Germinal center (tissue), 1 donor: ENCODE measurements at places on chromosomes 11 and 22.

- DNase-seq, result no peak
These were observed 7.1 kb upstream of the PDGFB start for GRCh38 chr22:39251762-39252460.

GRCh38 chr11:78359921-78360320 lies 57.7 kb downstream of the GAB2 start:
- no peak for DNase-seq

DNA sequence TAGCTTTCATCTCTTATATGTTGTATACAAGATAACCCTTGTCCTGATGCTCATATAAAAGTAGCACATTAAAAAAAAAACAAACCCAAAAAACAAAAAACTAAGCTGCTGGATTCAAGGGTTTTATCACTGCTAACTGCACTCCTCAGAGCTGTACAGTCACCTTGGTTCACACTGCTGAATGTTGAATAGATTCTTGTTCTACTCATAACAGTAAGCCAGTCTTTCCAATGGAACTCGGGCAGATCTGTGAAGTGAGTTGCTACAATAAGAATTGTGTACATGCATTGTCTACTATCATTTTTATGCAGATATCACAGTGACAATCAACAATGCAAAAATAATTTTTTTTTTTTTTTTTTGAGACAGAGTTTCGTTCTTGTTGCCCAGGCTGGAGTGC lies 4.7 kb downstream of the HARBI1 start:
- no peak for DNase-seq

DNA sequence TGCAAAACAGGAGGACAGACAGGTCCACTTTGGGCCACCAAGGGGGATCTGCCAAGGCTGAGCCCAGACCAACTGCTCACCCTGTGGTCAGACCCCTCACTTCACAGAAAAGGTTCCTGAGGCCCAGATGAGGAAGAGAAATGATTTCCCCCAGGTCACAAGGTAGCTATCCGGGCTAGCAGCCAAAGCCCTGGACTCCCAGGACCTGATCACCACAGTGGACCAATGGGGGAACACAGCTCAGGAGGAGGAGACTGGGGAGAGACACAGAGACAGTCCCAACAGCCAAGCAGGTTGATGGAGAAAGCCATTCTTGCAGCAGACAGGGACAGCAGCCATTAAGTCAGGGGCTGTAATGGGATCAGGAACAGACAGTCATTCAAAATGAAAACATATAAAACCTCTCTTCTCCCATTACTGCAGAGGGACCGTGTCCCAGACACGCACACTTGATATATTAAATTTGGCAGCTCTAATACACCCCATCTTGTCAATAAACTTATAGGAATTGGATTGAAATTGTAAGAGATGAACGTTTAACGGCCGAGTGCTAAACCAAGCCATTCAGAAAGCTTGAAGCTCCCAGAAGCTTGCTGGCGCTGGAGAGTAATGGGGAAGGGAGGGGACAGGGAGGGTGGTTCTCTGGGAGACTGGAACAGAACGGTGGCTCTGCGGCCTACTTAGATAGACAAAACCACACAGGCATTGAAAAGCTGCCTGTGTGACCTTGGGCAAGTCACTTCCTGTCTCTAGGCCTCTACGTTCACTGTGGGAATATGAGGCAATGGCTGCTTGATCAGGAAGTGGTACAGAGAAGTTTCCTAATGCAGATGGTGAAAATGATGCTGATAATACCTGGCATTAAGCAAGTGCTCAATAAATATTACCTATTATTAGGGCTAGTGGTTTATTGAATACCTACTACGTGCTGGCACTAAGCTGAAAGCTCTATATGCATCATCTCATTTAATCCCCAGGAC lies 16.0 kb downstream of the ZMAT5 start:
- DNase-seq, result no peak

DNA sequence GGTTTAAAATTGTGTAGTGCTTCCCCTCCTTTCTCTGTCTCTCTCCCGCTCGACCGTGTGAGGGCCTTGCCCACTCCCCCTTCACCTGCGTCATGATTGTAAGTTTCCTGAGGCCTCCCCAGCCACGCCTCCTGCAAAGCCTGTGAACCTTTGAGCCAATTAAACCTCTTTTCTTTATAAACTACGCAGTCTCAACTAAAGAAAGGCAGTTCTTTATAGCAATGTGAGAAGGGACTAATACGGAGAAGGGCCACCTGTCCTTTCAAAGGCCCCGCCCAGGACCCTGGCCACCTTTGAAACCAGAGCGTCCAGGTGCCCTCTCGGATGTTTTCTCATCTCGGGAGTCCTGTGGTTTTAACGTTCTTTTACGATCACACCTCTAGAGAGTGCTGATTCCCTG lies 741.5 kb downstream of the BRD1 start:
- DNase-seq, result no peak

GRCh38 chr11:72896431-72896830 lies 82.2 kb downstream of the ATG16L2 start:
- no peak for DNase-seq

GRCh38 chr11:47130543-47130942 lies 46.1 kb downstream of the ARFGAP2 start:
- no peak for DNase-seq

DNA sequence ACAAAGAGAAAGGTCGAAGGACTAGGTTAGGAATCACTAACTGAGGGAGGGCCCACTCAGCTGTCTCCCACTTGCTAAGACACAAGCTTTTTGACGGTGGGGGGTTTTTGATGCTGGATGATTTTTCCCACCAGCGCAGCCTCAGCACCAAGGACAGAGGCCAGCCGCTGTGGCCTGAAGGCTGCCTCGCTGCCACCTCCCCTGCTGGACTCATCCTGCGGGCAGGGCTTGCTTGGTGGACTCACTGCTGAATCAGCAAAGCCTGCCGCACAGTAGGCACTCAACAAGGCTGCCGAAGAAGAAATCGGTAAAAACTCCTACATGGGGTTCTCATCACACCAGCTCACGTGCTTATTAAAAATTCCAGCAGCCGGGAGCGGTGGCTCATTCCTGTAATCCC lies 2.6 kb downstream of the ALG12 start:
- no peak for DNase-seq

GRCh38 chr11:6598555-6598954 lies 4.9 kb downstream of the RRP8 start:
- no peak for DNase-seq

DNA sequence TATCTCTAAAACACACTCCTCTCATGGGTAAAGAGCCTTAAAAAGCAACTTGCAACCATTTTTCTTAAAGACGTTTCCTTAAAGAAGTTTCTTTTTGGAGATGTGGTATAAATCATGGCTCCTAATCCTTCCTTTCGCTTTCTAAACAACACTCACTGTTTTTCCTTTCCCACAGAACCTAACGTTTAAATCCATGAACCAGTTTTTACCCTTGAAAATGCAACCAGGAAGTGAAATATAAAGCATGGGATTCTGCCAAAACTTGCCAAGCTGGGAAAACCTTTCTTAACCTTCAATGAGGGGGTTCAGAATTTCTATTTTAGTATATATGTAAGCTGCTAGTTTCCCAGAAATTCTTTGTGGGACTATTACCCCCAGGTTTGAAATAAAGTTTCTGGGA lies 8.6 kb downstream of the PLEKHA7 start:
- no peak for DNase-seq

- no peak for DNase-seq
These were observed 75.0 kb upstream of the OR4B1 start for GRCh38 chr11:48141475-48142122.

DNA sequence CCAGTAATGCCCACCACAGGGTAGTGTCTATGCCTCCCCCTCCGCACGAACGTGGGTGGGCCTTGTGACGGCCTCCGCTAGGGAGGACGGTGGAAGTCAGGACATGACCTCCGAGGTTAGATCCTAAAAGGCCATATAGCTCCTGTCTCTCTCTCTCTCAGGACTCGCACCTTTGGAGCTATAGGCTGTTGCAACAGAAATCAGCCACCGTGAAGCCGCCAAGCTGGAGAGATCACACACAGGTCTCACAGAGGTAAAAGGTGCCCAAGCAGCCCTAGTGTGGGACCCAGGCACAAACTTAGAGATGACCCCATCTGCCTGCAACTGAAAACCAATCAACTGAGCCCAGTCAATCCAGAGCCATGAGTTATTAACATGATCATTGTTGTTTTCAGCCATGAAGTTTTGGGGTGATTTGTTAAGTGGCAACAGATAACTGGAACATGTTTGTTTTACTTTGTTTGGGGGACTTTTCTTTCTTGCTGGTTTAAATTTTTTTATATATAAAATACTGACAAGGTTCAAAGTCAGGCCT lies 7.4 kb upstream of the NAP1L4 start:
- DNase-seq, result no peak

GRCh38 chr11:18173225-18173866 lies 709 bp downstream of the MRGPRX4 start:
- DNase-seq, result no peak

DNA sequence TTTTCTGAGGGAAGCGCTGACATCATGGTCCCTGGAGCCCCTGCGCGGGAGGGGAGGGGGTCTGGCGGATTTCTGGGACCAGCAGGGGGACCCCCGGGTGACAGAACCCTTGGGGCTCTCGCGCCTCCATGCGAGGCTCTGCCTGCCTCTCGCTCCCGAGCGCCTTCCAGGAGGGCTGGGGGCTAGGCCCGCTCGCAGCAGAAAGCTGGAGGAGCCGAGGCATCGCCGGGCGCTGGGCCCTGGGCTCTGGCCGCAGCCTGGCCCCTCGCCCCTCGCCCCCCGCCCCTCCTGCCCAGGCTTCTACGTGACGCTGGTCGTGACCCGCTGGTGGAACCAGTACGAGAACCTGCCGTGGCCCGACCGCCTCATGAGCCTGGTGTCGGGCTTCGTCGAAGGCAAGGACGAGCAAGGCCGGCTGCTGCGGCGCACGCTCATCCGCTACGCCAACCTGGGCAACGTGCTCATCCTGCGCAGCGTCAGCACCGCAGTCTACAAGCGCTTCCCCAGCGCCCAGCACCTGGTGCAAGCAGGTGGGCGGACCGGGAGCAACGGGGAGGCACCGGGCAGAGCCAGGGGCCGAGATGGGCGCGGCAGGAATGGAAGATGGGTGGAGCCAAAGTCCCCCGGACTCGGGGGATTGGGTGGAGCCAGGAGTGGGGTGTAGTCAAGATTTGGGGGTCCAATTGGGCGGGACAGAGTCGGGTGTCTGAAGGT lies 5.4 kb downstream of the BEST1 start:
- DNase-seq, result peak; percentile 28

DNA sequence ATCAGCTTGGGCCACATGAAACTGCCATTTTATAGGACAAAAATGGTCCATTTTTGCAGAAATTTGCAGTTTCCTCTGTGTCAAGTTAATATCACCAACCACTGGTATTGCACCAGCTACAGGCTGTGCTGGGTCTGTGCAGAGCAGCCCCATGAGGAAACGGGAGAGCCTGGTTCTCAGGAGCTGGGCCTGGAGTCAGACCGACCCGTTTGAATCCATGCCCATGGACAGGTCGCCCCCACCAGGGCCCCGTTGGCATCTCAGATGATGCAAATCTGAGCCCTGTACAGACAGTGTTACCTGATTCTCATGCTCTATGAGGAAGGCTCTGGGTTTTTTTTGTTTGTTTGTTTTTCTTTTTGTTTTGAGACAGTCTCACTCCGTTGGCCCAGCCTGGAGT lies 9.8 kb upstream of the SEC14L6 start:
- no peak for DNase-seq
